Activated CD8-positive, alpha-beta memory T cell treated with anti-CD3 and anti-CD28 coated beads for 4 hours (primary cell): ENCODE measurements at places on chromosomes 4 and X.

- no peak for DNase-seq
These were observed 216.8 kb downstream of the IL15 start for GRCh38 chr4:141853091-141853764.

- DNase-seq: no peak
These were observed 355.7 kb upstream of the MAGEB16 start for GRCh38 chrX:35442421-35442820.

GRCh38 chr4:146072376-146072775, 103.1 kb upstream of the LSM6 start:
- no peak for DNase-seq

- DNase-seq: no peak
These were observed 13.8 kb upstream of the FAT1 start for GRCh38 chr4:186737427-186737826.

- no peak for DNase-seq
These were observed 5.9 kb upstream of the GATB start for GRCh38 chr4:151766691-151767090.

DNA sequence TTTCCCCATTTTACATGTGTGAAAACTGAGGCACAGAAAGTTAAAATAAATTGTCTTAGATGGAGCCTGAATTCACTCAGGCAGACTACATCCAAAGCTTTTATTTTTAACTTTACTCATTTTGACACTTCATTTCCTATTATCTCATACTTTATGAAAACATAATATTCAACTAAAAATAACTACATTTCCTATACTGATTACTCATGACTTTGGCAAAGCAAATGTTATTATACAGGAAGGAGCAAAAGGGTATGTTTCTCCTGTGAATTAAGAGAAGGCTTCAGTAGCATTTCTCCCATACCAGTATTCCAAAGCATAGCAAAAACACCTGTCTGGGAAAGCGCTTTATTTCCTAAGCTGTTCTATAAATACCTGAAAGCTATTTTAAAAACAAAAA, 178.6 kb downstream of the ADAMTS3 start:
- no peak for DNase-seq

- no peak for DNase-seq
These were observed 59.5 kb downstream of the CEP135 start for GRCh38 chr4:56008206-56008605.

DNA sequence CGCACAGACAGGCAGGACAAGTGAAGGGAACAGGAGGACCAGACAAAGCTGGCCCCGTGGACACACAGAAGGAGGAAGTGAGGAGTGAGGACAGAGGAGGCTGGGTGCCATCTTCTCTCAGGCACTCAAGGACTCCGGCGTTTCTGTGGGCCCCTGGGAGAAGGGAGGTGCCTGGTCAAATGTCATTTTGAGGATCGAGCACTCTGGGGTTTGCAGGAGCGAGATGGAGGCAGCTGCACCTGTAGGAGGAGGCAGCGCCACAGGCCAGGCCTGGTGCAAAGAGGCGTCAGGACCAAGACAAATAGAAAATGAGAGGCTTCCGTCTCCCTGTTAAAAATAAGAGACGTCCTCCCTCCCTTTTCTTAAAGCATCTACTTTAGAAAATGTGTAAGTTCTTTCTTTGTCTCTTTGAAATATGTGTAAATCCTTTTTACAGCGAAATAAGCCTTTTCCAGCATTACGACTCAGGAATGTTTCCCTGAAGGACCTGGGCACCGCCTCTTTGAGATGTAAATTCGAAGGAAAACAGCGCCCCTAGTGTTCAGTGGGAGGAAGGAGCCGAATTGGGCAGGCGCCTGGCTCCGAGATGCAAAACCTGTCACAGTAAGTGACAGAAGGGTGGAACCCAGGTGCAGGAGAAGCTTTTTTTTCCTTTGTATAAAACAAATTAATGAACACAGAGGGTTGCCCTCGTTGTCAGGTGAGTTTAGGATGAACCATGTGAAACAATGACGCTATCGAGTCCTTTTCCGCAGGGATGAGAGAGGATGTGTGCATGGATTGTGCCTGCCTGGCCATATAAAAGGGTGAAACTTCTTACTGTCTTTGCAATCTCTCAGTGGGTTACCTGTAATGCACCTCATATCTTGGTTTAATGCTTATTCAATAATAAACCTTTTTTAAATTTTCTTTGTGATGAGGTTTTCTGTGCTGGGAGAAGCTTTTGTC, 1.4 kb upstream of the C4orf50 start:
- DNase-seq: no peak

- DNase-seq: no peak
These were observed 4.2 kb upstream of the MTMR1 start for GRCh38 chrX:150688911-150689451.

- no peak for DNase-seq
These were observed 61.8 kb downstream of the ZNF732 start for GRCh38 chr4:243426-243825.

- DNase-seq: no peak
These were observed 2324.7 kb upstream of the AGA start for GRCh38 chr4:179766938-179767337.

GRCh38 chr4:118826723-118827444, 9.0 kb downstream of the SEC24D start:
- no peak for DNase-seq

DNA sequence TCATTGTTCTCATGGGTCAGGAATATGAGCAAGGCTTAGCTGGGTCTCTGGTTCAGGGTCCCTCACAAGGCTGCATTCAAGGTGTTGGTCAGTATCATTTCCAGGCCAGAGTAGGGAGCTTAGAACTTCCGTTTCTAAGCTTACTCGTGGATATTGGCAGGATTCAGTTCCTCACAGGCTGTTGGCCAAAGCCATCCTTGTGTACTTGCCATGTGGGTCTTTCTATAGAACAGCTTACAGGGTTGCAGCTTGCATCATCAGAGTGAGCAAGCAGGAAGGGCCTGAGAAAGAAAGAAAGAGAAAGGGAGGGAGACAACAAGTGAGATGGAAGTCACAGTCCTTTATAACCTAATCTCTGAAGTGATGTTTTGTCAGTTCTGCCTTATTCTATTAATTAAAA, 5.1 kb upstream of the LIMCH1 start:
- DNase-seq: no peak

GRCh38 chr4:145870155-145871020, 68.2 kb downstream of the ZNF827 start:
- DNase-seq: no peak

DNA sequence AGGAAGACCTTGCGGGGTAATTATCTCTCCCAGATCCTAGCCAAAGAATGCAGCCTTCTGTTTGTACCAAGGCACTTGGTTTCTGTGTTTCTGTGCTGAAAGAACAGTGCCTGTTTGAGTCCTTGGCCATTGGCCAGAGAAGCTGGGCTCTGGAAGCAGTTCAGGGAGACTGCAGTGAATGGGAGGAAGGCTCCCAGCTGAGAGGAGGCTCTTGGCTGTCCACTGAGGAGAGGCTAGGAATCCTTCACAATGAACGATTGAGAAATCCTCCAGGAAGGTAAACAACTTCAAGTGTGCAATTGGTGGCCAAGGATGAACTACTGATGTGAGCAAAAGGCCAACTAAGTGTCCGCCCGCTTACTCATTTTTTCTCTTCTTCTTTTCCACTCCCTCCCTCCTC, 61.3 kb downstream of the HS3ST1 start:
- DNase-seq: no peak

GRCh38 chr4:183347146-183347545, 24.9 kb upstream of the CLDN24 start:
- DNase-seq: no peak

DNA sequence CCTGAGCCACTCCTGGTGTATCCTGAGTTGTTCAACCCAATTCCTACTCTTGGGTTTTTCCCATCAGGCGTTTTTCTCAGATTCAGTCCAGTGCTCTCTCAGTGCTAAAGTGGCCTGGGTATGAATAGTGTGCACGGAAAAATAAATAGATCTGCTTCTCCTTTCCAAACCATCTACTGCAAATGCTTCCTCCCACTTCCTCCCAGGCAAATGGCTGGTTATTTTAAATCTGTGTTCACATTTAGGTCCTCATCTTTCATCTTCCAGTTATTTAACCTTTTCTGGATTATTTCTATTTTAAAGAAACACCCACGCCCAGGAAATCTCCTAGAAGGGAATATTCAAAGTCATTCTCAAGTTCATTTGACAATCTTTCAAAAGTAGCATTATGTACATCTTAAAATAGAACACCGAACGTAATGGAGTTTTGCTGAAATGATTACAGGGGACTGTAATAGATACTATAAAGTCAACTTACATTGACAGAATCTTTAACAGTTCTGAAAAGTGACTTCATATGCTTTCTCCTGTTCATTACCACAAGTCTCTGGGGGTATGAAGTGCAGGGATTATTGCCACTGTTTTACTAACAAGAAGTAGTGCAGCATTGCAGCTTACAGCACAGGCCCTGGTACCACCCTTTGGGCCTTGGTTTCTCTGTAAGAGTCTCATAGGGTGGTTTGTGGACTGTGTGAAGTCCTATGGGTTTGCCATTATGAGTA, 66.3 kb downstream of the MED28 start:
- DNase-seq: no peak

- DNase-seq: no peak
These were observed 47.0 kb upstream of the DHRSX start for GRCh38 chrX:2547736-2548135.

- no peak for DNase-seq
These were observed 394.5 kb downstream of the BCOR start for GRCh38 chrX:39703307-39703706.

DNA sequence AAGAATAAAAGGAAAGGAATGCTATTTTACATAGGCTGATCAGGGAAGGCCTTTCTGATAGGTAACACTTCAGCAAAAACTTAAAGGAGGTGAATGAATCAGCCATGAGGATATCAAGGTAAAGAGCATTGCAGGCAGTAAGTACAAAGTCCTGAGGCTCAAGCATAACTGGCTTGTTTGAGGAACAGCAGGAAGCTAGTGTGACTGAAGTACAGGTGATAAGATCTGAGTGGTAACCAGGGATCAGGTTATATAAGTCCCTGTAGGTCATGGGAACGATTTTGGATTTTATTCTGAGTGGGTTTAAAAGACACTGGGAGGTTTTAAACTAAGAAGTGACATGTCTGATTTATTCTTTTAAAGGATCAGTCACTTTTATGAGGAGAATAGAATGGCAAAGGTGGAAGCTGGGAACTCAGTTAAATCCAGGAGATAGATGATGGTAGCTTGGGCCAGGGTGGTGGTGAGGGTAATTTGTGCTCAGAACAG, 47.1 kb upstream of the THOC2 start:
- DNase-seq: no peak

DNA sequence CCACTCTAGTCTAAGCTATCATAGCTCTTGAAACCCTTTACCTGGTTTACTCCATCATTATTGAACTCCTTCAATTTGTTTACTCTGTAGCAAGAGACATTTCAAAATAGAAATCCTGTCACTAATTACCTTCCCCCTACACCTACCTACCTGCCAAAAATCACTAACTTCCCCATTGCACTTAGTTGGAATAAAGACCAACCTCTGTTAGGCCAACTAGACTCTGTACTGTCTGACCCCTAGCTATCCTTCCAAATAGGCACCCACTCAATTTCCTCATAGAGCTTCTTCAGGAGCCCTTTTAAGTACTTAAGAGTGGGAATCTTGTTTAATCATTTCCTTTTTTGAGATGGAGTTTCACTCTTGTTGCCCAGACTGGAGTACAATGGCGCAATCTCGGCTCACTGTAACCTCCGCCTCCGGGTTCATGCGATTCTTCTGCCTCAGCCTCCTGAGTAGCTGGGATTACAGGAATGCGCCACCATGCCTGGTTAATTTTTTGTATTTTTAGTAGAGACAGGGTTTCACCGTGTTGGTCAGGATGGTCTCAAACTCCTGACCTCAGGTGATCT, 8.9 kb upstream of the CDKL2 start:
- no peak for DNase-seq

DNA sequence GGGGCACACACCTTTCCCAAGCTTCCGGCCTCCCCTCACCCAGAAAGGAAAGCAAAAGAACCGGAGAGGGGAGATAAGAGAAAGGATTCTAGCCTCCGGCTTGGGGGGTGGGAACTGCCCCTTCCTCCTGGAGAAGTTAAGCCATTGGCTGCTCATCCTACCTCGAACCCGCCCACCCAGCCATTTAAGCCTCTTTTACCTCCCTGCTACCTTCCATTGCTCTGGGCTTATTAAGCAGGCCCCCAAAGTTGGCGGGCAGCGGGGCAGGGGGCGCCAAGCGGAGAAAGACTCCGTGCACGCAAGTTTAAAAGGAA, 2.3 kb downstream of the MAML3 start:
- no peak for DNase-seq

DNA sequence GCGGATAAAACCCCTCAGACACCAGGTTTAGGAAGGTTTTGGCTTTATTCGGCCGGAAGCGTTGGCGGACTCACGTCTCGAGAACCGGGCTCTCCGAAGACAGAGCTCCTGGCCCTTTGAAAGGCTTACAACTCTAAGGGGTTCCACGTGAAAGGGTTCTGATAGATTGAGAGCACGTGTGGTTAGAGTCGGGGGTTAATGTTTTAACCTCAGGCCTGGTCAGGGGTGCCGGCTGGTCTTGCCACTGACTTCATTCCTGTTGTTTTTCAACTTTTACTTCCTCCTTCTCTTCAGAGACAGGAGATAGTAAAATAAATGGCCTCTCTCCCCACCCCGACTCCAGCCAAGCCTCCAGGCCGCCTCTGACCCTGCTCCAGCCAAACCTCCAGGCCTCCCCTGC, 4.7 kb upstream of the ASMT start:
- DNase-seq: no peak

DNA sequence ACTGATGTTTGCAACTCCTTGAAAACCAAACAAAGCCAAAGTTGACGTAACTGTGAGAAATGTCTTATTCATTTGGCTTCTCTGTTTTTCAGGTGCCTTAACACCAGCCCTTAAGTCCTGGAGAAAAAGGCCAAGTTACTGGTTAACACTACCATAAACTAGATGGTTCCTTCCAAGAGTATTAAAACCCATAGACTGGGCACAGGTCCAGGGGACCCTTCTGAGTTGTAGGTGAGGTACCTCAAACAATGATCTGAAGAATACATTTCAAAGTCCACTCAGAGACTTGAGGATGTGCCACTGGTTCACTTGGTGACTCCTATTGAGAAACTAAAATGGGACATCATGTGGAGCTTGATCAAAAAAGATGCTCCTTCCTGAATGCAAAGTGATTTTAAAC, 87.0 kb downstream of the NKX6-1 start:
- DNase-seq: no peak

- no peak for DNase-seq
These were observed 2.5 kb downstream of the P2RY8 start for GRCh38 chrX:1534301-1535168.

DNA sequence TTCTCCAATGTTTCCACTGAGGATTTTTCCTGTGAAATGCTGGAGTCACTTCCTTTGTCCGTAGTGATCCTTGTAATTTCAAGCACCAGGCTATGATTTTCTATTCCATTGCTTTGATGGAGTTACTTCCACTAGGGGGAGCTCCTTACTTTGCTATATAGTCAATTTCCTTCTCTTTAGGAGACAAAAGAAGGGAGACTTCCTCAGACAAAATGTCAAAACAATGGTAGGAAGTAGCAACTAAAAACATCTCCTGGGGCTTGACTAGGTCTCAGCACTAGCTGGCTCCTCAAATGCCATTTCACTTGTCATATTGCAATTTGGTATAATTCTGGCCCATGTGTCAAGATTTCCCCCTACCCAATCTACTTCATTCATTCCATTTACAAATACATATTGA, 24.1 kb downstream of the ZCCHC12 start:
- no peak for DNase-seq
